Activated CD8-positive, alpha-beta memory T cell treated with anti-CD3 and anti-CD28 coated beads, Interleukin-2, amount 50 U/mL, for 48 hours (primary cell): ENCODE measurements at places on chromosomes 3 and 15.

DNA sequence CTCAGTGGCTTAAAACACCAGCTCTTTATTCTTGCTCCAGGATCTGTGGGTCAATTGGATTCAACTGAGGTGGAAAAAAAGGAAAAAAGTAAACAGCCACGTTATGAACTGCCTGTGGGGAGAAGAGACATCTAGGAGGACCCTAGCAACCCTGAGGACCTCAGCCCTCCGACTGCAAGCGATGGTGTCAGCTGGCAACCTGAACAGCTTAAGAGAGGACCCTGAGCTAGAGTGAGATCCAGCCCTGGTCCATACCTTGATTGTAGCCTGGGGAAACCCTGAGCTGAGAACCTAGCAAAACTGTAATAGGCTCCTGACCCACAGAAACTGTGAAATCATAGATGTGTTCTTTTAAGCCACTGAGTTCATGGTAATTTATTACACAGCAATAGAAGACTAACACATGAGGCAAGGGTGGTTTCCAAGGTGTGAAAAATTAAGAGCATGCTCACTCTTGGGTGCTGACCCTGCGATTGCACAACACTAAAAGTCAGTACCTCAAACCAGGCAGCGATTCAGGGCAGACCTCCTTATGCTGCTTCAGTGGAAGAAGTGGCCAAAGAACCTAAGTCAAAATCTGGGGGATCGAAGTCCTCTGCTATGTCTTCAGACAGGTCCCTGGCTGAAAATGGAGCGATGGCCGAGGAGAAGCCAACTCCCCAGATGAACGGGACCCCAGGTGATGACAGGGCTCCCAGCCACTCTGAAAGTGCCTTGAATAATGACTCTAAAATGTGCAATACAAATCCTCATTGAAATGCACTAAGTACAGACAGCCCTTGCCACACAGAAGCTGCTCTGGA lies 57.7 kb downstream of the GASK1A start:
- no peak for DNase-seq

DNA sequence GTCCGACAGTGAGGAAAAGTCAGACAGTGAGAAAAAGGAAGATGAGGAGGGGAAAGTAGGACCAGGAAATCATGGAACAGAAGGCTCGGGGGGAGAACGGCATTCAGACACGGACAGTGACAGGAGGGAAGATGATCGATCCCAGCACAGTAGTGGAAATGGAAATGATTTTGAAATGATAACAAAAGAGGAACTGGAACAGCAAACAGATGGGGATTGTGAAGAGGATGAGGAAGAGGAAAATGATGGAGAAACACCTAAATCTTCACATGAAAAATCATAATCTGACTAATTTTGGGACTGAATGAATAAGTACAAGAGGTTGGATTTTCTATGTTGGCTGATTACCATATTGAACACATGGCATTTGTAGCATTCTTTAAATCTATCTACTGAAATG lies 26.2 kb downstream of the SEC62 start:
- DNase-seq: no peak

GRCh38 chr15:85494048-85494777 lies 113.8 kb downstream of the AKAP13 start:
- DNase-seq: no peak

GRCh38 chr3:135911110-135911509 lies 54.4 kb upstream of the PPP2R3A start:
- DNase-seq: no peak

DNA sequence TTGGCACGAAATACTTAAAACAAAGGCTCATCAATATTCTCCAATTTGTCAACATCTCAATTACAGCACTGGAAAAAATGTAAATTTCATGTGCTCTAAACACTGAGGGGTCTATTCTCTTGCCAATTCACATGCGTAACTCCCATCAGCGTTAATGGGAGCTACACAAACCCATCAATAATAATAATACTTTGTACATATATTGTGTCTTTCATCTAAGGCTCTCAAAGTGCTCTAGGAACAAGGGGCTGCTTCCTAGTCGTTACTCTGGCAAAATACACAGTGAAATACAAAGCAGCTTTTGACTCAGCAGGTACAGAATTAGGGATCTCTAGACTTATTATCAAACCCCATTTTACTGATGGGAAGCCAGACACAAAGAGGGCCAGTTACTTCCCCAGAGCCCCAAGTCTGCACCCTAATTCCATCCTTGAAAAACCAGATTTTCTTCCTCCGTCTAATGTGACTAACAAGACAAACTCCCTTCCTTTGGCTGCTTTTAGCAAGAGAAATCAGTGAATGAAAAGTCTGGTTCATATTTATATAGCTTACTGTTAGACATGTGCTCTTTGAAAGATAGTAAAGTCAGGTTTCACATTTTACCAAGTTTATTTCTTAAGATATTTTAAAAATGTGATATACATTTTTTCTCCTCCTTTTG lies 20.0 kb downstream of the MEIS2 start:
- no peak for DNase-seq

DNA sequence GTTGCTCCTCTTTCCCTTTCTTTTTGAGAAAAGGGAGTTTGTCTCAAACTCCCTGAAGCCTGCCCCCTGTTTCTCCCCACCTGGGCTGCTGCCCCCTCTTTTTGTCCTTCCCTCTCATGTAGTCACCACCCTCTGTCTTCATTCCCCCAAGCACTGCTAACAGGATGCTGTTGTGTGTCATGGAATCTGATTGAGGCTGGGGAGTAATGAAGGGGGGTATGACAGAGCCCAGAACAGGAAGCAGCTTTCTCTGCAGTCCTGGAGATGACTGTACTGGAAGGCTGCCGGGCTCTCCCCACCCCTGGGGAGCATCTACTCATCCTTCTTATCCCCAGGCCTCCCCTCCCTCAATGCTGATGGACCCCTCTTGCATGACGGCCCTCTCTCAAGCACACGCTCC lies 181.6 kb downstream of the ABHD5 start:
- DNase-seq: no peak

DNA sequence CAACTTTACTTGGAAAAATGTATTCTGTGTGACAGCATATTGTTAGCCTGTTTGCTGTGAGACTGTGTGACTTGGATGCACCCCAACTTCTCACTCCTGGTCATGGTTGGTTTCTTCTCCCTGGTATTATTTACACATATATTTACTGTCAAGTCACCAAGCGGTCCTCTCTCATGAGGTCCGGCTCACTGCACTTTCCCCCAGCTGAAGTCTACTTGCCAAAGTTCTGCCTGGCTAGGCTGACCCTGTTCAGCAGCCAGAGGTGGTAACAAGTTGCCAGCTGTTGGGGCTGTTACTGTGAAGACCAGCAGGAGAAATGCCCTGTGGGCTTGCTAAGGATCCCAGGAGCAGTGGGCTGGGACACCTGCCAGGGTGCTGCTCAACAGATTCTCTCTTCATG lies 337.5 kb downstream of the MFSD1 start:
- no peak for DNase-seq

DNA sequence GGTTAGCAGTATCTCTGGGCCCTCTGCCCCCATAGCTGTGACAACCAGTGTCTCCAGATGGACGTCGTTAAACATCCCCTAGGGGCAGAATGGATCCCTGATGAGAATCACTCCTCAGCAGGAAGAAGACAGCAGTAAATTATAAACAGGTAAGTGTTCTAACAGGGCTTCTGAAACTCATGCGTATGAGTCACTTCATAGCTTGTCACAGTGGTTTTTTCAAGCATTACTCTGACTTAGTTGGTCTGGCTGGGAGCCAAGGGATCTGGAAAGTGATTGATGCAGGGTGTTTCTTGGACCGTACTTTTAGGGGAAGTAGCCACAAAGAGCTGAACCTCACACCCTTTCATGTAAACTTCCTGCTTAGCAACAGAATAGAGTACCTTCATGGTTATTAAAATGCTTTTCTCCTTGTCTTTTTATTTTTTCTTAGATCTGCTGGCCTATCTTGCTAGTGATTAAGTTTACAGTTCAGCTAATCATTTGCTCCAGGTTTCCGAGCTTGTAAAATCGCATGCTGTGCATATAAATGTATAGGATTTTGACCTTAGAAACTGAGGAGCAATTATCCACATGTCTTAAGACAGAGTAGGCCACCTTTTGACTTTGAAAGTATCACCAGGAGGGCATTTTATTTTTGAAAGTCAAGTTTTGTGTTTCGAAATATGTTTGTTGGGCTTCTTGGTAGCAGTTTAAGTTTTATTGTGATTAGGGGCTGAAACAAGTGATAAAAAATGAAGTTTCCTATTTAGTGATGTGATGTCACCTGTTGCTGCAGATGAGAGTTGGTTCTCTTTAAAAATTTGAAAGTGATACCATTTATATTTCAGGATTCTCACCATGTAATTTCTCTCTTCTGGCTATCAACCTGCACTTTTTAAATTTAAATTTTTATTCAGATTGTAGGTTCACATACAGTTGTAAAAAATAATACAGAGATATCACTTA lies 333.9 kb downstream of the PTPRG start:
- DNase-seq: peak; percentile 64

DNA sequence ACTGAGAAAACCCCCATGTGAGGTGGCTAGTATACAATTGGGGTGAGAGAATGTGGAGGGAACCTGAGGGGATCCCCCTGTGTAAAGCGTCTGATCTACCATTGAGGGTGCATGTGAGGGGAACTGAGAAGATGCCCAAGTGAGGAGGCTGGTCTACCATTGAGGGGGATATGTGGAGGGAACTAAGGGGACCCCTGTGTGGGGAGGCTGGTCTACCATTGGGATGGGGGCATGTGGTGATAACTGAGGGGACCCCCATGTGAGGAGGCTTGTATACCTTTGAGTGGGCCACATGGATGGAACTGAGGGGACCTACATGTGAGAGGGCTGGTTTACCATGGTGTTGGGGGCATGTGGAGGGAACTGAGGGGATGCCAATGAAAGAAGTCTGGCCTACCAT lies 160.8 kb downstream of the FBLN2 start:
- DNase-seq: peak; percentile 17

DNA sequence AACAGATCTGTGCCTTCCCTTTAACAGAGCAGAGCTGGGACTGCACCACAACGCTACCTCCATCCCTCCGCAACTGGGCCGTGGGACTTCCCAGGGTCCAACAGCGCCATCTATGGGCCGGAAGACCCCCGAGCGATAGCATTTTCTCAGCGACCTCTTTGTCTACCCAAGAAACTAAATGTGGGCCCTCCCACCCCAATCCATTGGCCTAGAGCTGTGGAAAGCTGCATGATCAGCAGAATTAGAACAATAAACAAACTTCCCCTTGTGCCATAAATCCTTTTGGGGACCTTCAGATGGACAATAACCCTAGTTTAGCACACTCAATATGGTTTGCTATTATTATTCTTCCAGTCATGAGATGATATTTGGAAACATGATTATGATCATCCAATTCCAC lies 74.8 kb upstream of the NTRK3 start:
- peak; percentile 88 for DNase-seq

- DNase-seq: no peak
Observed at GRCh38 chr15:78625606-78626280, 4.9 kb upstream of the CHRNA3 start.

DNA sequence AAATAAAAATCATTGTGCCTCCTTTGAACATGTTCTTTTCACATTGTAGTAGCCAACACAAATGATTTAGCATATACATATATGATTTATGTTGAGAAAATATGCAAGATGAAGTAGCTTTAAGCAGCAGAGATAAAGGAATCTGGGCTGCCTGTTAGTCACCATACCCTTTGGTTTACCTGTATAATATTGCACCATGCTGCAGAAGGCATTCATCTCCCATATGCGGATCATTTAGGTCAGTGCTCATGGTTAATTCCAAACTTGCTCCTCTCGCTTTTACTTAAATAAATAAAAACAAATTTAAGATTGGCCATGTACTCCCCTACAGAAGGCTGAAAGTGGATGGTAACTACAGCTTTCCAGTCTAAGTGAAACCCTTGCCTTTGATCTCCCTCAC lies 86.7 kb upstream of the TBL1XR1 start:
- peak; percentile 4 for DNase-seq

DNA sequence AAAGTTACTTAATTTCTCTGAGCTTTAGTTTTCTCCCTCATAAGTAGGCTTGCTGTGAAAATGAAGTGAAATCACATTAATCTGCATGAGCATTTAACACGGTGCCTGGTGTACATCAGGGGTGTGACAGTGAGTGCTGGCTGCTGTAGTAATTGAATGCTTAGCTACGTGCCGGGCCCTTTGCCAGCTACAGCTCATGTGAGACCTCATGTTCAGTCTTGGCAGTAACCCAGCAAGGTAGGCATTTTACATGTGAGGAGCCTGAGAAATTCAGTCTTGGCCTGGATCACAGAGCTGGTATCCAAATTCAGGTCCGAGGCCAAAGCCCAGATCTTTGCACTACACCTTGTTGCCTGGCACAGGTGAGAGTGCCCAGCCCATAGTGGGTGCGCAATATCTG lies 9.1 kb downstream of the GHRL start:
- DNase-seq: no peak

DNA sequence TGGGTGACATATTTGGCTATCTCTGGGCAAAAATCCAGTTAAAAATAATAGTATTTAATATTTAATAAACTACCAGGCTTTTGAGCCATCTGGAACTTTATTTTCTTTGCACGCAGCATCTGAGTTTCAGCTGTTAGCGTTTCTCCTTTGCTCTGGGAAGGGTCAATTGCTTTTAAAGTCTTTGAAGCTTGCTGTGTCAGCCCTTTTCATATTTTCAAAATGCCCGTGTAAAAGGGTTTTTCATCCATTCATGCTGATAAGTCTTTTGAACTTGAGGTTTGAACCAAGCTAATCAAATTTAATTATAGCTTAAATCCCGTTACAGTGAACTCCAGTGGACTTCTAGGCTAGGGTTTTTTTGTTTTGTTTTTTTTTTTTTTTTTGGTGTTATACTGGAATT lies 79.1 kb downstream of the SLC25A26 start:
- DNase-seq: no peak

GRCh38 chr15:89177633-89178306 lies 43.6 kb downstream of the RLBP1 start:
- peak; percentile 69 for DNase-seq

DNA sequence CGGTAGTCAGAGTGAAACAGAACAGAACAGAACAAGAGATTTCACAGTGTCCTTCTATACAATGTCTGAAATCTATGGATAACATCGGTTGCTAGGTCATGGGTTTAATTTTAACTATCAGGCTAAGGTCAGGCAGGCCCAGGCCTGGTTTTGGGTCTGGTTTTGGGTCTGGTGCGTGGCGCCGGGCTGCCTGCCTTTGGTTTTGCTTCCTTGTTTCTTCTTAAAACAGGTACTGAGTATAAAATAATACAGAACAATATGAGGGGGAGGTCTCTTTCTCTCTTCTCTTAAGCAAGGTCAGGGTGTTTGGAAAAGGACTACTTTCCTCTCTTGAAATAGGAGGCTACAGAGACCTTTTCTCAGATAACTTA lies 1.4 kb downstream of the AEN start:
- DNase-seq: no peak
